ENCODE measurements at places on chromosomes 3 and 15.

DNA sequence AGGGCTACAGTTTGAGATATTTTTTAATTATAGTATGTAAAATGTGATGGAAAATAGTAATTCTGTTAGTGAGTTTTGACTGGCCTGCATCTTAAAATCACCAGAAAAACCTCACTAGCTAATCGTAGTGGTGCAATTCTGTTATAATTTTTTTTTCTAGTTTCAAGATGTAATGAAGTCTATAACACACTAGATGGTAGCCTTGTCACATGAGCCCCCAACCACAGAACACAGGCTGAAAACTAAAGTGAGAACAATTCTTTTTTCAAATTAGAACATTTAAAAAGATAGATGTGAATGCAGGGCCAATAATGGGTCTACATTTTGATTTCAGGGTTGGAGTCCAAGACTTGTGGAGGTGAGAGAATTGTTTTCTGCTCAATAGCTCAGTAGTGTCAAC, 83.3 kb upstream of the KCNH8 start:
- no peak for DNase-seq

- DNase-seq, result peak; percentile 45
Measured at GRCh38 chr3:44323341-44323955, 15.1 kb upstream of the TCAIM start.

GRCh38 chr3:25349095-25349494, 79.0 kb upstream of the RARB start:
- no peak for DNase-seq

- DNase-seq, result no peak
Measured at GRCh38 chr15:71939981-71940588, 129.7 kb downstream of the NR2E3 start.

GRCh38 chr15:90400759-90401314, 12.8 kb downstream of the IQGAP1 start:
- DNase-seq, result peak; percentile 39

DNA sequence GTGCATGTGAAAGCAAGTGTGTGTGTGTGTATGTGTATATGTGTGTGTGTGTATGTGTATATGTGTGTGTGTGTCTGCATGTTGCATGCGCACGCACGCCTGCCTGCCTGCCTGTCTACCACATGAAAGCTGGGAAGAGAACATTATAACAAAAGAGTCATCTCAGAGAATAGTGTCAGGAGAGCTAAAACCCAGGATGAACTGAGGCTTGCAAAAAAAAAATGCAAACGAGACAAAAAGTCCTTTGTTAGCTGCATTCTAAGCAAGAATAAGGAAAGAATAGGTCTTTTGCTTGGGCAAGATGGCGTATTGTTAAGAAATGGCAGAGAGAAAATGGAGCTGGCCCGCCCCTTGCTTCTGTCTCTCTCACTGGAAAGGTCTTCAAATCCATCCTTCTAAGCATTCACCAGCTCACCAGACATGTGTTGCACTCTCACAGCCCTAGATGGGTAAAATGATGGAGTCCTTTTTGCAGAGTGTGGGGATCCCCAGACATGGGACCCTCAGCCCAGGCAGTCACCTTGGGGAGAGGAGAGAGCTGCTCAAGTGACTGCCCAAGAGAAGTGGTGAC, 16.4 kb downstream of the WNT7A start:
- DNase-seq, result no peak

DNA sequence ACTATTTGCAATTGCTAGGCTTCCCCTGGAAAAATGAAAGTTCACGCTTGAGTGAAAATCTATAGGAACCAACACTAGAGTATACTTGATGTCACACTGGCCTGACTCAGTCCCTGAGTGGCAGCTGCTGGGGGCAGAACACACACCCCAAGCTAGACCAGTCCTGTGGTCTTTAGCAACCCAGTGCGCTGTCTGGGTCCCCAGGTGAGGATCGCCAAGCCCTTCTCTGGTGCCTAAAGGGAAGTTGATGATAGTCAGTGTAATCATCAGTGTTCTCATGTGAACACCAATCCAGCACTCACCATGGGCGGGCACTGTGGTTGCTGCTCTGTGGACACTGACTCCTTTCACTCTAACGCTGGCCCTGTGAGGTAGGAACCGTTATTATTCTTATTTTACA, 11.2 kb downstream of the ALDH1A3 start:
- DNase-seq, result no peak

- DNase-seq, result no peak
Measured at GRCh38 chr3:30393079-30393478, 213.3 kb upstream of the TGFBR2 start.

GRCh38 chr3:9686050-9686550, 17.5 kb upstream of the CPNE9 start:
- no peak for DNase-seq

- no peak for DNase-seq
Measured at GRCh38 chr3:16809993-16810392, 74.8 kb upstream of the PLCL2 start.

- DNase-seq, result no peak
Measured at GRCh38 chr3:45227946-45228345, 1.9 kb upstream of the TMEM158 start.

DNA sequence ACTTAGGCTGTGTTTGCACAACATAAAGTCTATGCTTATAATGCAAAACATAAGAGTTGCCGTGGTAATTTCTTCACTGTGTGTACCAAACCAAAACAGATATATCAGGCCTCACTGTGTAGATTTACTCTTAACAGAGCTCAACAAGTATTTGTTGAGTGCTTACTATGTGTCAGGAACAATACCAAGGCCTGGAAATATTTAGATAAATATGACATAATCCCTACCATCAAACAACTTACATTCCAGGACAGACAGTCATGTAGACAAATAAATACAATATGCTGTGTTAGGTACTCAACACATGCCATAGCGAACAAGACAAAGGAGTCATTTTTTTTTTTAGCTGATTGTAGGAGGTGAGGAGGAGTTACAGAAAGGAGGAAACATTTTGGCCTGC, 554.0 kb downstream of the NSUN3 start:
- no peak for DNase-seq

- no peak for DNase-seq
Measured at GRCh38 chr3:129119365-129120100, 2.1 kb downstream of the RAB43 start.

DNA sequence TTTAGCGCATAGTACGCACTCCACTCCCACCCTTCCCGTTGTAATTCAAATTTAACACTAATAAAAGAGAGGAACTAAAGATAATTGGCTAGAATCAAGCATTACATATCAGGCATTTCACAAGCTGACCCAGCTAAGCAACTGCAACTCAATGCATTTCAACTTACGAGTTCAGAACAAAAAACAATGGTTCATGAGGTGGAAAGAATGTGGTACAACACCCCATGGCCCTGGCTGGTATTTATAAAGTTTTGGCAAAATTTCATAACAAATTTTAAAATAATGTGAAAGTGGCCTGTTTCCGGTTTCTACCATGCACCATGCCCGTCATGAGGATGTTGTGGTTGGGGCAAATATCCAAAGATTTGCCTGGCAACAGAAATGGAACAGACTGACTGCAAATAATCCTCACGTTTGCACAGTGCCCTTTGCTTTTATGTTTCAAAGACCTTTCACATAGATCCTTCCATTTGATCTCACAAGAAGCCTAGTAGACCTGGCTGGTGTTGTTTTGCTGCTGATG, 455.3 kb upstream of the NR2F2 start:
- no peak for DNase-seq

DNA sequence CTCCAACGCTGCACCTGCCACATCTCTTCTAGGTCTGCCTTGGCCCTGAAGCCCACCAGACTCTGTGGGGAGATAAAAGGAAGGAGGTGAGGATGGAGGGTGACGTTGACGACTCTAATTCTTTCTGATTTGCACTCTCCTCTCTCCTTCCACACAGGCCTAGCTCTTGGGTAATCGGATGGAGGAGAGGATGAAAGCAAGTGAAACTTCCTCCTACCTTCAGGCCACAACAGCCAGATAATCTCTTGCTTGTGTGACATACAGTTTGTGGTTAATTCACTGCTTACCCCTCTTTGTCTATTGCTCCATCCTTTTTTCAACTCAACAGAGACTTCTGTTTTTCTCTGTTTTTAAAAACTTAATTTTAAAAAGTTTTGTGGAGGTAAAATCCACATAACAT, 208.1 kb downstream of the SV2B start:
- DNase-seq, result no peak

DNA sequence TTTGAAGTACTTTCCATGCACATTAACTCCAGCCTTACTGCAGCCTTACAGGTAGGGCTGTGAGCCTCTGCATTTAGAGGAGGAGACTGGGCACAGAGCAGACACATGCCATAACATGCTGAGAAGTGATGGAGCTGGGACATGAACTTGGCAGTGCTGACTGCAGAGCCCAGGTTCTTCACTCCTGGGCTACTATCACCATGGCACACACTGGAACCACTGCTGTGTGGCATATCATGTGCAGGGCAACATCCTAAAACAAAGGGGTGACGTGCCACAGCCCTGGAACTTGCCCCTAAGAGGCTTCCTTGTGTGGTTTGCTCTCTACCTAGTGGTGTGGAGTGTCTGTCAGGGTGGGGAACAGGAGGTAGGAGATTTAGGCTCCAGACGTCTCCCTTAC, 25.4 kb downstream of the EHD4 start:
- DNase-seq, result no peak

DNA sequence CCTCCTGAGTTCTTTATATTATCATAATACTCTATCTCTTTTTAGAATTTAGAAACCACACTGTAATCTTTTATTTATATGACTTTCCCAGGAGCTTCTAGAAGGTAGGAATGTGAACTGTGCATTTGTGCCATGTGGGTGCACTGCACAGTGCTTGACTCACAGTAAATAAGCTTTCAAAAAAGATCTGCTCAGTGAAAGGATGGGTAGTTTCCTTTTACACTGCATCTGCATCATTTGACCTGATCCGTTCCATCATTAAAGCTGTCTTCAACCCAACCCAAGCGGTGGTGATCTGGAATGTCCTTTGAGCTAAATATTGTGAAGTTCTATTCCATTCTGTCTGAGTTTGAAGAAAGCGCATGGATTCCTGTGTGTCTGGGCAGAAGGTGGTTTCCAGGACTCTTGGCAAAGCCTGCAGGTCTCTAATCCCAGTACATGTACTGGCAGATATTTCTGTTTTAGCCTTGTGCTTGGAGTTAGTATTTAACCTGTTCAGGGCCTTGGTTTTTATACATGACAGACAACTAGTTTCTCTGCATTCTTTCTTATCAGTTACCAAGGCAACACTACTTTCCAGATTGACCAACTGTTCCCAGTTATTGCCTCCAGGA, 96.7 kb downstream of the DHX30 start:
- DNase-seq, result no peak

DNA sequence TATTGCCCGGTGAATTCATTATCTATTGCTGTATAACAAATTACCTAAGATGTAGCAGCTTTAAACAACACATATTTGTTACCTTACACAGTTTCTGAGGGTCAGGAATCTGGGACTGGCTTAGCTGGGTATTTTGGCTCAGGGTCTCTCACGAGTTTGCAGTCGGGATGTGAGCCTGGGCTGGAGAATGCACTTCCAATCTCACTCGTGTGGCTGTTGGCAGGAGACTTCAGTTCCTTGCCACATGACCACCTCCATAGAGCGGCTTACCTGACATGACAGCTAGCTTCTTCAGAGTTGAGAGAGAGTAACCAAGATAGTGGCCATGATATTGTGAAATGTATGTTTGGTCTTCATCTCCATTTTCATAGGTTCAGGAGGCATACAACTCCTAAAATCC, 18.4 kb upstream of the MITF start:
- no peak for DNase-seq

DNA sequence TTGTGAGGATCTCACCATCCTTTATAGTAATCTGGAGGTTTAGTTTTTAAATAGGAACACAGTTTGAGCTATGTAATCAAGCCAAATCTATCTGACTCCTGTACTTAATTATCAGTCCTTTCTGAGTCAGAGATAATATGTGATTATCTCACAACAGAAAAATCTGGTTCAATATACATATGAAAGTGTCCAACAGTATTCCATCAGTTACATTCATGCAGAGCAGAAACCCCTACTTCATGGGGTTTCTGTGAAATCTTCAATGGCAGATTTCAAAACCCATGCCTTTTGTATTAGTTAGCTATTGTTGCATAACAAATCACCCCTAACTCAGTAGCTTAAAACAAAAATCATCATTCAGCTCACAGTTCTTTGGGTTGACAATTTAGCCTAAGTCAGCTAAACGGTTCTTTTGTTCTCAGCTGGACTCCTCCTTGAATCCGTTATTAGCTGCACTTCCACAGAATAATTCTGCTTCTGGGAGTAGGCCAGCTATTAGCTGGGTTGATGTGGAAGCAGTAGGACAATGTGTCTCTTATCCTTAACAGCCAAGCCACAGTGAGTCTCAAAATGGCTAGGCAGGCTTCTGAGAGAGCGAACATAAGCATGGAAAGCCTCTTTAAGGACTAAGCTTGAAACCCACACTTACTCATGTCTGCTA, 42.9 kb upstream of the ARPP21 start:
- no peak for DNase-seq

DNA sequence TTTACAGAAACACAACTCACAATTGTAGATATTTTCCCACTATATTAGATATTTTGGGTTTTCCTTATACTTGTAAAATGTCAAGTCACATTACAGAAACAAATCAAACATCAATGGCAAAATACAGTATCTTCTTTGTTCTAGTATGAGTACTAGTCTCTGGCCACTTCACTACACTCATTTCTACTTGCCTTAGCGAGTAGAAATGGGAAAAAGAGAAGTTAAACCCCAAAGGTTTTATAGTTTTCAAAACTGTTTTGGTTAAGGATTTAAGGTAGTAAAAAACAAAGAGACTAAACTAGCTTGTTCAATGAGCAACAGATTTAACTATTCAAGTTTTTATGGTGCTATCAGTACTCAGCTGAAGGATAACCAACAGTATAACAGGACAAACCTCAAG, 81.7 kb downstream of the BTD start:
- no peak for DNase-seq

DNA sequence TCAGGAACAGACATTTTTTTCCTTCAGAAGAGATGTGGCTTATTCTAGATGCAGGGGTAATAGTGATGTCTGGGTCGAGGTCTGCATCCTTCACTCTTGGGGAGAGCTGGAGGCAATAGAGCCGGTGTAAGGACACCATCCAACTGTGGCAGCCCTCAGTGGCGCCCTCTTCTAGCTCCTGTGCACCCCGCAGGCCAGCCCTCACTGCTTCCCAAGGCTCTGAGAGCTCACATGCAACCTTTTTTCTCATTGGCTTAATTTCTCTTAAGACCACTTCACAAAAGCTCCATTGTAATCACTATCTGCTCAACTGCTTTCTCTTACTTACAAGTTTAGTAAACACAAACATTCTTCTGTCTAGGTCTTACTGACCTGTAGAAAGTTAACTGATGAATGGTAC, 3.9 kb upstream of the VPS8 start:
- no peak for DNase-seq

GRCh38 chr3:5309602-5310001, 122.1 kb downstream of the EDEM1 start:
- DNase-seq, result no peak

- DNase-seq, result no peak
Measured at GRCh38 chr3:100254168-100254777, 6.5 kb upstream of the TBC1D23 start.
